ENCODE measurements at places on chromosomes 6 and 20.

DNA sequence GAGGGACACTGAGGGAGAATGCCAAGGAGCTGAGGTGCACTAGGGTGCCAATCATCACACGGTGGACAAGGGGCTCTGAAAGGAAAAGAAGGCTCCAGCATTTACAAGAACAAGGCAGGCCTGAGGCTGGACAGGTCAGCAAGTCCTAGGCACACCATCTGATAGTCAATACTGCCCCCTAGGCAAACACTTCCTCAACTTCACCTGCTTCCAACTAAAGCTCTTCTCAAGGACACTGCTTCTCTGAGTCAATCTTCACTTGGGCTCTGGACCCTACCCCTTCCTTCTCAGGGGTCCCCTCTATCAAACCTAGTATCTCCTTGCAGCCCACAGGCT is 37.7 kb upstream of the SLC4A11 start:
- DNase-seq, result no peak

GRCh38 chr20:36796875-36797274 is 23.3 kb upstream of the DSN1 start:
- no peak for DNase-seq

- DNase-seq, result no peak
Measured at GRCh38 chr6:31356216-31356945, 598 bp downstream of the HLA-B start.

DNA sequence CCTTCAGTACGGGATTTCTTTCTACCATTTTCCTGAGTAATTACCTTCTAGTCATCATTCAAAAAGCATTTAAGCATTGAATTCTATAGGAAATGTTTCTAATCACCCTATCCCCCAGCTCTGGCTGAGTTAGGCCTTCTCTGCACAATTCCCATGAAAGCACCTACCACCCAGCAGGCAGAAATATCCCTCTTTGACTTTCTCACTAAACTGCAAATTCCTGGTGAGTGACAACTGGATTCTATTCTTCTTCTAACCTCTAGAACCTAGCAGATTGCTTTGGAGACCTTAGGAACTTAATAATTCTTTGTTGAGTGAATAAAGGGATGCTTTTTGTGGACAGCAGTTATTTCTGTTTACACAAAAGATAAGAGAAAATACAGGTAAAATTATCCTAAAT is 328.7 kb downstream of the LAMA2 start:
- no peak for DNase-seq

GRCh38 chr6:28968476-28968875 is 36.6 kb downstream of the ZNF311 start:
- no peak for DNase-seq

DNA sequence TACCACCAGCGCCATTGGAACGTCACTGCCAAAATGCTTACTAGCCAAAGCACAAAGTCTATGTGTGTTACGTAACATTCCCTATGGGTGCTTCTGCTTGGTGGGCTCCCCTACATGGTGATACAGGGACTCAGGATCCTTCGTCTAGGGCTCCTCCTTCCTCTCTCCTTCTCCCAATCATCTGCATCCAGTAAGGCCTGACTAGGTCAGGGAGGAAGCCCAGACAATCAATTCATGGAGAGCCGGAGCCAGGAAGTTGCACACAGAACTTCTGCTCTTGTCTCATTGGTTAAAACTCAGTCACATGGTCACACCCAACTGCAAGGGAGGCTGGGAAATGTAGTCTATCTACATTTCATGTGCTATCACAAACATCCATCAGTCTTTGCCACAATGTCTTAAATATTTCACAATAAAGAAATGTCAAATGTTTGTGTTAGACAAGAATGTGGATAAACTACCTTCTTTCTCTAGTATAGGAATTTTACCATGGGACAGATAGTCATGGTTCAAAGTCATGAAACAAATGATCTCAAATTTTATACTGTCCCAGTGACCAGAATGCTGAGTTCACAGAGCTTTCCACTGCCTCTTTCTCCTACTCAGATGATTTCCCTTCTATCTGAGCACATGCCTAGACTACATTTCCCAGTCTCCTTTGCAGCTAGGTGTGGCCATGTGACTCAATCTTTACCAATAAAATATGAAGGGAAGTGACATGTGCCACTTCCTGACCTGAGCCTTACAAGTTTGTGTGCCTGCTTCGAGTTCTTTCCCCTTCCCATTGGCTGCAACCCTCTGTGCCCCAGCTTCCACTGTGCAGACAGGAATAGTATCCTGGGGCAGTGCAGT is 9.3 kb upstream of the KCNK15 start:
- peak; percentile 74 for DNase-seq

DNA sequence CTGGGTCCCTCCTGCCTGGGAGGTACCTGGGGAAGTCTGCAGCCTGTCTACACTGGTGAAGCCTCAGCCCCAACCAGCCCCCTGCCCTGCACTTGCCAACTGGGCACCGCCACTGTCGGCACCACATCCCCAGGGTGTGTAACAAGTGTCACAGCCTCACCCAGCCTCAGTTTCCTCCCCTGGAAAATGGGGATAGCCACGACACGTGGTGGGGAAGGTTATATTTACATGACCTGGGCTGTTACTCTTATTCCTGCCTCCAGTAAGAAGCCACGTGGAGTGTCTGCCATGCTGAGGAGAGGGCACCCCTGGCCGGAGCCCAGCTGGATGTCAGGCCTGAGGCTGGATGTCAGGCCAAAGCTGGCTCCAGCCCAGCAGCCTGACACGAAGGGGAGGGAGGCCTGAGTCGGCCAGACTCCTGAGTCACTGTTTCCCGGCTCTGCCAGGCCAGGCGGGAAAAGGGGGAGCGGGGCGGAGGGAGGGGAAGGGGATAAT is 44.9 kb downstream of the SNAI1 start:
- DNase-seq, result no peak

DNA sequence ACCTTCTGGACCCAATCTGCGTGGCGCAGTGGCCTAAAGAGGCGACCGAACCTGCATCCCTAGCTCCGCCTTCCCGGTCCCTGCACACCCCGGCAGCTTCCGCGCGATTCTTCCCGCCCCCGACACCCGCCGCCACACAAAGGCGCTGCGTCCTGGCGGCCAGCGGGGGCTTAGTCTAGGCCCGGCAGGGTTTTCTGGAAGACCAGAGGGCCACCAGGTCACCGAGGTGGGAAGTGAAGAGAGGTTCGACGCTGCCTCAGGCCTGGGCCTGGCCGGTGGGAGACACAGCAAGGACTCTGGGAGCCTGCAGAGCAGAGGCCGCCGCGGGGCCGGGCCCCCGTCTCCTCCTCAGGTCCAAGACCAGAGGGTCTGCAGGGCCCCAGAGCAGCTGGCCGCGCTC is 154.9 kb downstream of the OR2B2 start:
- no peak for DNase-seq

- DNase-seq, result no peak
Measured at GRCh38 chr6:25570578-25570977, 81.4 kb upstream of the SCGN start.

GRCh38 chr20:53154540-53154939 is 182.4 kb downstream of the TSHZ2 start:
- no peak for DNase-seq

DNA sequence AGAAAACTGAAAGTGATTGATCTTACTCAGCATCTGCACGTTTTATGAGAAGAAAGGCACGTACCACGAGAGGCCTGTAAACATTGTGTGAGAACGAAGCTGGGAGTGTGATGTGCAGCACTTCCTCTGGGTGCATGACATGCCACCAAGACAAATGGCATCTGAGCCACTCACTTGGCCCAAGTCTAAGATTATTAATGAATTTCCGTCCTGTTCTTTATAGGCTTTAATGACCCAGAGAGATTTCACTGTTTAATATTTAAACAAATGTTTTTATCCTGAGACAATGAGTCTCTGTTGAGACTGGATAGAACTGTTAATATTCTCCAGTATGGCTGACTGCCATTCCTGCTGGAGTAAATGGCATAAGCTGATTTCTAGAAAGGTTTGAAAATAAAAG is 172.6 kb upstream of the PHACTR1 start:
- DNase-seq, result no peak

Measured in bone marrow (tissue), 2 donors.